ENCODE measurements at places on chromosomes 5 and 9. TPM values are rescaled to one million over a fixed set of nuclear protein-coding genes. Genes with fewer than 3 reads are reported as not detected.

DNA sequence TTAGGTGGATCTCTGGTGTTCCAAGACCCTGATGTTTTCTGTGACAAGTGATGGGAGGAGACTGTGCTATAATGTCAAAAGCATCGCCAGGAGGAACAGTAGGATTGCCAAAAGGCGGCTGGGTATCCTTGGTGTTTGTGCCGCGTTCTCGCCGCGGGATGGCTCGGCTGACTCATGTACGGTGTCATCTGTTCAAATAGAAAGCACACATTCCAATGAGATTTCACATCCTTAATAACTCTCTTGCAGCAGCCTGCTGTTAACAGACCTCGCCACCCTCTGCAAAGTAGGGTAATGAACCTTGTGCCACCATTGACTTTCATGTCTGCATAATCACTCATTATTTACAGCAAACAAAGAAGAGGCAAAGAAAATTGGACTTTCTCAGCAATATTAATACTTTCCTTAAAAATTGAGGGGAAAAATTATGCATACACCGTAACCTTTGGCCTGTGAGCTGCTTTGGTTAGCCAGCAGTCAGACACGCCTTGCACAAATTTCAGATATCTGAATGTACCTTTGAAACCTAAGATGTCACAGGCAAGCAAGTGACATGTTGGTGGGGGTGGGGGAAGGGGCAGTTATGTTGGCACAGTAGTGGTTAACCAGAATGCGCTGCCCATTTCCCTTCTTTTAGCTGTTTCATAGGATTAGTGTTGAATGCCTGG is 289.4 kb downstream of the EFNA5 start:
- DNase-seq, result no peak

DNA sequence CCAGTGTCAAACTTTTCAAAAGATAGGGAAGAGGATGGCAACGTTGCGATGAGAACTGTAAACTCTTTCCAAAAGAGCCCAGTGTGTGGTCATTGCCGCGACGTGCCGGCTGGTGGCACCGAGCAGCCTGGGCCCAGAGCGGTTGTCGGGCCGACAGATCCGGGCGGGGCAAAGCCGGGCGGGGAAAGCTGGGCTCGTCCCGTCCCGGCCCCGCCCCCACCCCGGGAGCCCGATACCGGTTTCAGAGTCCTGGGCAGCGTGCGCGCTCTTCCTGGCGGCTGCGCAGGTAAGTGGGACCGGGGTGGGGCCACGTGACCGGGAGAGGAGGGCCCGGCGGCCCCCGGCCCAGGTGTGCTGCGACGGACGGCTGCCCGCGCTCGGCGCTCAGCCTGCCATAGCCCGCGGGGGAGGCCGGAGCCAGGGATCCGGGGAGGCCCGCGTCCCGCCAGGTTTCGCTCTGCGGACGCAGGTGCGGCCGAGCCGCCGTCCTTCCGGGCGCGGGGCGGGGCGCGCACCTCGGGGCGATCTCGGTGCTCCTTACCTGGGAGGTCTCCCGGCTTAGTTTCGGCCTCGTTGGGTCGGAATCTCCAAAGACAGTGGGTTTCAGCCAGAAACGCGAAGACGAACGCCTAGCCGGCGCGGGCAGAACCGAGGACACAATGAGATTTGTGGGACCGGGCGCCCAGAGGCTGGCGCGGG is at the start of gene MARVELD2:
Gene MARVELD2 (plus strand): TSS at position 232 of the 699 bp plus-strand sequence. CDS start 4,270 bp downstream, outside the sequence.
- peak; percentile 26 for DNase-seq

DNA sequence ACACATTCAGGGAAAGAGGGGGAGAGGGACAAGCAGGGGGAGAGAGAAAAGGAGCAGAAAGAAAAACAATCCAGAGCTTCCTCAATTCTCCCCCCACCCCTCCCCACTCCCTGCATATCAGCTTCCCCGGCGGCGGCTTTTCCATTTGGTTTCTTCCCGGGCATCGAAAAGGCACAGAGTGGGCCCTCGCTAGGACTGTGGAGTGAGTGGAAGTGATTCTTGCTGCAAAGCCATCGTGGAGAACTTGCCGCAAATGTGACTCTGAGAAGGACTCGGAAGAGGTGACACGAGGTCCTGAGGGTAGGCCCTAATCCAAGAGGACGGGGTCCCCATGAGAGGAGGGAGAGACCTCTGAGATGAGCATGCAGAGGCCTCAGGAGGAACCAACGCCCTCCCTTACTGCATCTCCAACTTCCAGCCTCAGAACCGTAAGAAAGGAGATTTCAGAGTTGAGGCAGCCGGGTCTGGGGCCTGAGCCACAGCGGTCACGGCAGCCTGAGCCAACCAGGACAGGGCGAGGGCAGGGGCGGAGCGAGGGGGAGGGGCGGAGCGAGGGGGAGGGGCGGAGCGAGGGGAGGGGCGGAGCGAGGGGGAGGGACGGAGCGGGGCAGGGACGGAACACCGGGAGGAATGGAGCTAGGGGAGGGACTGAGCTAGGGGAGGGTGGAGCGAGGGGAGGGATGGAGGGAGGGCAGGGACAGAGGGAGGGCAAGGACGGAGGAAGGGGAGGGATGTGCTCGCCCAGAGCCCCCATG is 21.2 kb upstream of the SARDH start:
- no peak for DNase-seq

GRCh38 chr5:143933451-143933850 is 121.5 kb downstream of the HMHB1 start:
- DNase-seq, result no peak

GRCh38 chr9:95864852-95865580 is 10.5 kb upstream of the ERCC6L2 start:
- no peak for DNase-seq

GRCh38 chr9:112925058-112925641 is 34.5 kb upstream of the SLC46A2 start:
- no peak for DNase-seq

DNA sequence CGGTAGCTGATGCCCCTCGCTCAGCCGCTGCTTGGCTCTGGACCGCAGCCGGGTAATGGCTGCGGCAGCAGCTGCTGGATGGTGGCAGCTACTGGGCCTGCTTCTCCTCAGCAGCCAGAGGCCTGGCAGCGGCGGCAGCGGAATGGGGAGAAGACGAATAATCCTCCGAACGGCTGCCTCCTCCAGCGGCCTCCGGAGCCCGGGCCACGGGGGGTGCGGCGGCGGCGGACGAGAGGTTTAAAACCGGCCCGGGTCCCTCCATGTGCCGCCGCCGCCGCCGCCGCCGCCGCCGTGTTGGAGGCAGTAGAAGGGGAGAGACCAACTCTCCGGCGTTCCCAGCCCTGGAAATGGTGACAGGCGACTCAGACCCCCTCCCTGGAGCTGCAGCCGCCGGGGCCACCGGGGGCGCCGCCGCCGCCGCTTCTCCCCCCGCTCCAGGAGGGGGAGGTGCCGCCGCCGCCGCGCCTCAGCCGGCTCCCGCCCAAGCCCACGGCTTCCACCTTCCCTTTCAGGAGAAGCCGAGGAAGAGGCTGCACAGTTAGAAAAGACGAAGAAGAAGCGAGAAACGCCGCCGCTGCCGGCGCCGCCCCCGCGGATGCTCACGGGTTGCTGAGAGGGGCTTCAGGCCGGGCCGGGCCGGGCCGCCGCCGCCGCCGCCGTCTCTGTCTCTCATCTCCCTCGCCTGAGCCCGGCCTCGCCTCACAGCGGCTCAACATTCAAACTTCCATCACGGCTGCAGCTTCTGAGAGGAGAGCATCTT is 118.4 kb upstream of the PRSS3 start:
- DNase-seq, result no peak

DNA sequence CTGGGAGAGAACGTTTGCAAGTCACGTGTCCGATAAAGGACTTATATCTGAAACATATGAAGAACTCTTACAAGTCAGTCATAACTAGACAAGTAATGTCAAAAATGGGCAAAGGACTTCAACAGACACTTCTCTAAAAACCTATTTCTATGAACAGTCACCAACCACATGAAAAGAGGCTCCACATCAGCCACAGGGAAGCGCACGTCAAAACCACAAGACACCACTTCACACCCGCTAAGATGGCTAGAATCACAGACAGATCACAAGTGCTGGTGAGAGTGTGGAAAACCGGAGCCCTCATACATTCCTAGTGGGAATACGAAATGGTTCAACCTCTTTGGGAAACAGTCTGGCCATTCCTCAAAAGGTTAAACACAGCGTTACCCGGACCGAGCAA is 11.5 kb upstream of the CARD9 start:
- DNase-seq, result no peak

DNA sequence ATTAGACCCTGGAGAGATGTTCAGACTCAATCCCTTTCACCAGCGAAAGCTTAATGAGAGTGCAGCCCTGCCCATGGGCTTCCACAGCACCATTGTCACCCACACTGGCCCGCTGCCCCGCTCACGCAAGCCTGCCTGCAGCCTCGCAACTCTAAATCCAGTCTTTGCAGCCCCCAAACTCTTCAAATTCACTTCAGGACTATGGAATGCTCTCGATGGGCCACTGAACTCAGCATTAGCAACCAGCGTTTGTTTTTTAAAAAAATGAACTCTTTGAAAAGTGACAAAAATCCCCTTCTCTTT is 17.1 kb downstream of the DCANP1 start:
- DNase-seq, result no peak

DNA sequence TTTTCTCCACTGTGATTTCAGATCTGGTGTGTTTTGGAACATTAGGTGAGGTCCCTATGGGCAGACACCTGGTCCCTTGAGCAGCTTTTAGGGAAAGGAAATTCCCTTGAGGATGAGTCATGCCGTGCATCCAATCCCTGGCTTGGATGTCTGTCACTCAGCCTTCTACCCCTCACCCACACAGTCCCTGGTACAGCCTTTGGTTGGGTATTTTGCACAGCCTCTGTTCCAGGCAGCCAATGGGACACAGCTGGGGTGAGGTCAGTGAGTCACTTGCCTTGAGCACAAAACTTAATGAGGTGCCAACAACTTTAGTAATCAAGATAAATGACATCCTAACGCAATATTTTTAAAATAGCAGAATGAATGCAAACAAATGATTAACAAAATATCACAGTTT is 22.7 kb upstream of the SVEP1 start:
- DNase-seq, result no peak

DNA sequence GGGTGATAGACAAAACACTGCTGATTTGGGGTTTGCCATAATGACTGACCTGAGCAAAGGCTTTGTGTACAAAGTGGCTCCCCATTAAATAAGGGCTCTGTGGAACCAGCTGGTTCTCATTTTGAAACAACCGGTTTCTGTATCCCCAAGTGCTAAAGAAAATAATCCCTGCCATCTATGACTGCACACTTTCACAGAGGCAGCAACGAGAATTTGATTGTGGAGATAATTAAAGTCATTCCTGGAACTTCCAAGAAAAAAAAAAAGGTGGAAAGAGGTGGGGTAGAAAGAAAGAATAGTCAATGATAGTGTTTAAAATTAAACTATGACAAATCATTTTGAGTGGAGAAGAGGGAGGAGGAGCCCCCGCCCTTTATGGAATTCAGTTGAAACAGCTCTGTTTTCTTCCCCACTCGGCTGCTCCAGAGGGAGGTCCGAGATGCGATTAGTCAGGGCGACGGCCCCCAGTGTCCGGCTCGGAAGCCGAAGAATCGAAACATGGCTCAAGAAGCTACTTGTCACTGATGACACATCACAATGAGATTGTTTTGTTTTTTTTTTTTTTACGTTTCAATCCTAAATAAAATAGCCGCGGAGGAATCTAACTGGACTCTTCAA is 38.4 kb downstream of the EBF1 start:
- no peak for DNase-seq

- no peak for DNase-seq
Observed at GRCh38 chr5:78829811-78830527, 155.1 kb downstream of the ARSB start.

DNA sequence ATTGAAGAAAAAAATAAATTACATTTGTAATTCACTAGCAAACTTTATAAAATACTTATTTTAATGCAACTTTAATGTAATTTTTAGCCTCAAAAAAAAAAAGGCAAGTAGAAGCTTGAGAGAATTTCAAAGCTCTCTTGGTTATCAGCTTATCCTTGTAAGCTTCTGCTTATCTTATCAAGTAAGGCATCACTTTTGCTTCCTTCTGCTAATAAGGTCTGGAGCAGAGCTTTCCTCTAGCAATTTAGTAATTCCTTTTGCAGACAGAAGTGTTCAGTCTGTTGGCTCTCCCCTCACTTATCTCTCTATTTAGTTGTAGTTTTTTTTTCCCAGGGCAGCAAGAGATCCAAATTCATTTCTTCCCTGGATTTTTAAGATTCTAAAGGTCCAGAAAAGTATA is 525.0 kb downstream of the ISL1 start:
- no peak for DNase-seq

DNA sequence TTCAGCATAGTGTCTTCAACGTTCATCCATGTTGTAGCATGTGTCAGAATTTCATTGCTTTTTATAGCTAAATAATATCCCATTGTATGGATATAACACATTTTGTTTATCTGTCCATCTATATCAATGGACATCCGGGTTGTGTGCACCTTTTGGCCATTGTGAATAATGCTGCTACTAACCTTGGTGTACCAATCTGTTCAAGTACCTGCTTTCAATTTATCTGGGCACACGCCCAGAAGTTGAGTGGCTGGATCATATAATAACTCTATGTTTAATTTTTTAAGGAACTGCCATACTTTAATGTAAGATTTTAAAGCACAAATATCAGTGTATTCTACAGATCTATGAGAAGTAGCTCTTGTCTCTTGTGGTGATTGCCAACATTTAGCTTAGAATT is 43.5 kb downstream of the SCAI start:
- DNase-seq, result no peak

- no peak for DNase-seq
Observed at GRCh38 chr5:39608024-39608423, 183.2 kb upstream of the DAB2 start.

GRCh38 chr9:112494153-112494552 is 7.5 kb downstream of the KIAA1958 start:
- no peak for DNase-seq

DNA sequence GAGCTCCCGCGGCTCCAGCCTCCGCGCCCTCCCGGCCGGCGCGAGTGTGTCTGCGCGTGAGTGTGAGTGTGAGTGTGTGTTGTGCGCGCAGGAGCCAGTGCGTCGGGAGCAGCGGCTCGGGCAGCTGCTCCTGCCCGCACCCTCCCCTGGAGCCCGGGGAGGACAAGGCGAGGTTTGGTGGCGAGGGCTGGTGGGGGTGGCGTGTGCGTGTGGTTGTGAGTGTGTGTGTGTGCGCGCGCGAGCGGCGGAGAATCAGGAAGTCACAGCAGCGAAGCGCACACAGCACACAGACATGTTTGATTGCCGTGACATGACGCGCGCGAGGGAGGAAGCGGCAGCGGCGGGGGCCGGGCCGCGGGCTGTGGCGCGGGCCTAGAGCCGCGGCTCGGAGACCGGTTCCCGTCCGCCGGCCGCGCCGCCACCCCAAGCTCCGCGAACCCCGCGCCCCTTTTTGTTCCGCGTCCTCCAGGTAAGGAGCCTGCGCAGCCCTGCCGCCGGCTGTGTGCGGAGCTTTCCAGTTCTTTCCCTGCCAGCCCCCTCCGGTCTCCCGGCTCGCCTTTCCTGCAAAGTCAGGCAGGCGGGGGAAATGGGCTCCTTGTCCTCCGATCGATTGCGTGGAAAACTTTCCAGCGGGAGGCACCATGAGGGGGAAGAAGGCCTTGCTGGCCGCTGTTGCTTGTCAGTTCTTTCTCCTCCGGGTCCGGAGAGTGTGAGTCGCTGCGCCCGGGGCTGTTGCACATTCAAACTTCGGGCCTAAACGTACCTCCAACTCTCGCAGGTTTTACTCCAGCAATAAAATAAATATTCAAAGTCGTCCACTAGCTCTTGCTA is 2.4 kb downstream of the SMARCA2 start:
- peak; percentile 36 for DNase-seq

CCNO gene
- not detected for total RNA-seq

ZNF354B gene
- total RNA-seq, result 24.9 TPM

IFNA4 gene
- not detected for total RNA-seq

PCDHGB3 gene
- 2.5 TPM for total RNA-seq

TTC23L gene
- not detected for total RNA-seq

FOXD4L5 gene
- 0.48 TPM for total RNA-seq

UBTD2 gene
- 14.5 TPM for total RNA-seq

SKIC3 gene
- total RNA-seq, result 54.0 TPM

PCDHAC1 gene
- 2.1 TPM for total RNA-seq

PPP1R26 gene
- 11.3 TPM for total RNA-seq

Data from omental fat pad (tissue), 4 donors.